ENCODE measurements at places on chromosomes 11 and 22.
A peak's percentile ranks its signal among the peaks of the same experiment; 100 is the strongest.

GRCh38 chr11:111819161-111819828 is 52.1 kb downstream of the ALG9 start:
- DNase-seq = no peak

GRCh38 chr22:45159652-45160462 is 3.9 kb upstream of the NUP50 start:
- DNase-seq = no peak

DNA sequence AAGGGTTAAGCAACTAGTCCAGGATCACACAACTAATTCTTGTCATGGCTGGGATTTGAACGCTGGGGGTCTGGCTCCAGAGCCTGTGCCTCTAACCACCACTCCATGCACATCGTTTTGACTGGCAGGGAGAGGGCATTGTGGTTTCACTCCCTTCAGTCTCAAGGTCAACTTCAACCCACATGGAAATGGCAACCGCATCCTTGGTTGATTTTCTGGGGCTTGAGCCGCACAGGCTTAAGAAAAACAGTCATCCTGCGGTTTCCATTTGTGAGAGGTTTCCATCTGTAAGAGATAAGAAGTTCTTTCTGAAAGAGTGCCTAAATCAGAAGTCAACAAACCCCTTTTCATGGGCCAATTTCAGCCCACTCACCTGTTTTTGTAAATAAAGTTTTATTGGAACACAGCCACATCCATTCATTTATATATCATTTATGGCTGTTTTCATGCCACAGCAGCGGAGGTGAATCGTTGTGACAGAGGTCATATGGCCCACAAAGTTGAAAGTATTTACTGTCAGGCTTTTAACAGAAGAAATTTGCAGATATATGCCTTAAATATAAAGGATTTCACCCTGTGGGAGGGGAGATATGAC is 65.7 kb downstream of the SGSM1 start:
- no peak for DNase-seq

- no peak for DNase-seq
Measured at GRCh38 chr22:42114721-42115120, 15.9 kb downstream of the CYP2D6 start.

- no peak for DNase-seq
Measured at GRCh38 chr11:102138670-102139069, 28.4 kb downstream of the YAP1 start.

DNA sequence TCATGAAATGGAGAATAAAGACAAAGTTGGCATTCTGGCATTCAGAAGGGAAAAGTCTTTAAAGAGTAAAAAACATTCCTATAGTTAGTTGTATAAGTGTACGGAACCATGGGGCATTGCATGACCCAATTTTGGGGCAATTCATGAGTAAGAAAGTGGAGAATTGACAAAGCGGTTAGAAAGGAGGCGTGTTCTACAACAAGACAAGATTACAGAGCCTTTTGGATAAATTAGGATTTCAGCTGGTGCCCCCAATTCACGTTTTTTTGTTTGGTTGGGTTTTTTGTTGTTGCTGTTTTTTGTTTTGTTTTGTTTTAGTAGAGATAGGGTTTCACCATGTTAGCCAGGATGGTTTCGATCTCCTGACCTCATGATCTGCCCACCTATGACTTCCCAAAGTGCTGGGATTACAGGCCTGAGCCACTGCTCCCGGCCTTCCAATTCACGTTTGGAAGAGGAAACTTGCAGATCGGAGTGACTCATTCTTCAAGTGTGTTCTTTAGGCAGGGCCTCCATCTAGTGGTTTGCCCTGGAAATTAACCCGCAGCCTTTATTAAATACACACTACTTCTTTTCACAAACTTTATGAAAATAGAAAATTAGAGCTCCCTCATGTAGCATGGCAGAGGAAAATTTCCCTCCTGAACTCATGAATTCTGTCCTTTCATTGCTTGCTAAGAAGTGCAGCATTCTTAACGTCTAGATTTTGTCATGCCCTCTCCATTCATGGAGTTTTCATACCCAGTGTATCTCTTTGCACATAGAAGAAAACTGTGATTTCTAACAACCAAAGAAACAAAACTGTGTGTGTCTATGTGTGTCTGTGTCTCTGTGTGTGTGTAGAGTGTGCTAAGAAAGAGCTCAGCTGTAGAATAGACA is 118.1 kb downstream of the BBOX1 start:
- DNase-seq = peak; percentile 40

DNA sequence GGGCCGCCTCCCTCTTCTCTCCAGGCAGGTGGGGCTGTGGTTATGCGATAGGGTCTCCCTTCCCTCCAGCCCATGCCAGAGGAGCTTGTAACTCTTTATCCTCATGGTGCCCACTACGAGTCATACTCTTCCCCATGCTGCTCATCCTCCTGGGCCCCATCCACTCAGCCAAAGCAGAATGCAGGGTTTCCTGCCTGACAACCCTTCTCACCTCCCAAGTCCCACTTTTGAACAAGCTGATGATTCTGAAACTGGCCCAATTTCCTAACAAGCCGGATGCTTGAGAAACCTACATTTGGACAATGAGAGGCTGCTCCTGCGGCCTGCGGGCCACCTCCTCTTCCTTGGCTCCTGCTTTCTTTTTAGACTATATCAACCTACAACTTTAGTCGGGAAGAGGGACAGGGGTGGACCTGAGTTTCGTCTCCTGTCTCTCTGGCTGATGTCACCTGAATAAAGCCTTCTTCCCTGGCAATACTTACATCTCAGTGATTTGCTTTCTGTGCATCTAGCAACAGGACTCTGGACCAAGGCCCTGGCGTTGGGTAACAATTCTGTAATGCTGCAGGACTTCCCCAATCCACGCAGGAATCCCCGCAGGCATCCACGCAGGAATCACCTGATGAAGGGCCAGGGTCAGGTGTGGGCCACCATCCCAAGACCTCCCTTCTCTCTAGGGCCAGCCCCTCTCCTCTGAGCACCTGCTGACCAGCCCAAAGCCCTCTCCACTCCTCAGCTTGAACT is 1.5 kb upstream of the NDUFS8 start:
- no peak for DNase-seq

DNA sequence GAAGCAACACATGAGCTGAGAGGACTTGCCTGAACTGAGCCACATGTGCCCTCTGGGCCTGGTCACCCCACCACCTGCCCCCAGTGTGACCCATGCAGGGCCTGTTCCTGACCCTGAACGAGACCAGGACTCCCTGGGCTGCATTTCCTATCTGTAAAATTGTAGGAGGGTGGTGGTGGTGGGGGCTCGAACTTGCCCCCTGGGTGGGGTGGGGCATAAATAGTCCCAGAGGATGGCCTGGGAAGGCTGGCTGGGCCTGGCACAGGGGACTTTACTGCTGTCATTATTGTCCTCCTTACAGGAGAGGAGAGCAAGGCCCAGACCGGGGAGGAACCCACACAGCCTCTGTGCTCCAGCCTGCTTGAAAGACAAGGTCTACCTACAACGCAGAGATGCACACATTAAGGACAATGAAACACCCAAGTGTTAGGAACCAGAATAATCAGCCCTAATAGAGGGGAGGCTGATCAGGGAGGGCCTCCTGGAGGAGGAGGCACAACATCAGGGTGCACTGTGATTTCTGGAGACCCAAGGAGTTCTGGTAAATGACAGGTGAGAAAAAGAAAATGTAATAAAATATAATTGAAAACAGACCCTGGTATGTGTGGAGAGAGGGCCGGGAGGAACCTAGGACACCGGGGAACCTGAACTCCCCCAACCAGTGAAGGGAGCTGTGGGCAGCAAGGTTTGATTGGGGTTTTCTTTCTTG is 2.8 kb upstream of the AIFM3 start:
- DNase-seq = no peak

DNA sequence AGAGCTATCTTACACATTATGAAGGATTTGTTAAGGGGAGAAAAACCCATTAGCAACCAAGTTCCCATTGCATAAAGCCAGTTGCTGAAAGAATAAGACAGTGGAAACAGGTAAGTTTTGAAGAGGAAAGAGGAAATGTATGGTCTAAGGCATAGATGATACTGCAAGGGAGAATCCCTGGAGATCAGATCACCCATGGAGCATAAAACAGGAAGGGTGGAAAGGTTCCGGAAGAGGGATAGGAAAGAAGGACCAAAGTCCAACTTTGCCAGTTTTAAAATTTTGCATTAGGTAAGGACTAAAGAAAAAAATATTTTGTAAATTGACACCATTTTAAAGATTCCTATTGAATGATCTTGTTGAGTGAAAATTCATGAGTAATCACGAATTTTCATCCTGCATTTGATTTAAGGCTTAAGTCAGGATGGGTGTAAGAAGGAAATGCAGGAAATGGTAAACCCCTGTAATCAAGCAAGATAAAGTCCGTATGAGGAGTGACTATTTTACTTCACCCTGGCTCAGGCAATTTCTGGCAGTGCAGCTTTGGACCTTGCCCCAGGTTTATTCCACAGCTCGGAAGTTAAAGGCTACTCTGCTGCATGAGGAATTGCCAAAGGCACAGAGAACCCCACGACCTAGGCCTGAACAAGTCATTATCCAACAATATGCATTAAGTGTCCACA is 70.9 kb downstream of the CCDC34 start:
- no peak for DNase-seq

Measured in HAP-1 (cell line).